Choroid plexus epithelial cell (primary cell): ENCODE measurements at places on chromosomes 1 and 21.

DNA sequence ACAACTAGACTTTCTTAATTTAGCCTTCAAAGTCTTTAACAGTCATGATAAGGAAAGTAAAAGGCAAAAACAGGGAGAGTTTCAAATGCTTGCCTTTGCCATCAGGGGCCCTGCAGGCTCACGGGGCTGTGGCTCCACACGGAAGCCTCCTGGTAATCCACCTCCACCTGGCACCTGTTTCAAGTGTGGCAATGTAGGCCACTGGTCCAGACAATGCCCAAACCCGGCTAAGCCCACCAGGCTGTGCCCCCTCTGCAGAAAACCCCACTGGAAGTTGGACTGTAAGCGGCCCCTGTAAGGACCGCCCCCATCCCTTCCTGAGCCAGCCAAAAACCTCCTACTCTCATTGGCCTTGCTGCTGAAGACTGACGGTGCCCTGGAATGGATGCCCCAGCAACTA lies 32.5 kb downstream of the VN1R5 start:
- no peak for DNase-seq

DNA sequence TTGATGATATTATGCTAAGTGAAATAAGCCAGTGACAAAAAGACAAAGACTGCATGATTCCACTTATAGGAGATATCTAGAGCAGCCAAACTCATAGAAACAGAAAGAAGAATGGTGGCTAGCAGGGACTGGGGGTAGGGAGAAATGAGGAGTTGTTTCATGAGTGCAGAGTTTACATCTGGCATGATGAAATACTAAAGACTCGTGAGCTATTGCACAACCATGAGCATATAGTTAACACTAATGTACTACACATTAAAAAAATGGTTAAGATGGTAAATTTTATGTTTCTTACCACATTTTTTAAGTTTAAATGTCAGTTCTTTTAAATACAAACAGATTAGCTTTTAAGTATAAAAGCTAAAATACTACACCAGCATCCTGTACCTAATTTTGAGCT lies 57.8 kb downstream of the ESRRG start:
- peak; percentile 52 for DNase-seq

- no peak for DNase-seq
Measured at GRCh38 chr21:24375201-24375600, 1232.1 kb downstream of the MRPL39 start.

GRCh38 chr1:15390667-15391066 lies 19.0 kb upstream of the EFHD2 start:
- no peak for DNase-seq

- DNase-seq, result no peak
Measured at GRCh38 chr1:23904748-23905357, 8.3 kb downstream of the CNR2 start.

GRCh38 chr1:151720974-151721787 lies at the start of gene RIIAD1:
Gene RIIAD1, plus strand, starts transcription at chr1:151721522. Its CDS starts 15 bp downstream, at chr1:151721537.
- DNase-seq, result peak; percentile 25

GRCh38 chr1:204652497-204652896 lies 33.0 kb downstream of the LRRN2 start:
- no peak for DNase-seq

DNA sequence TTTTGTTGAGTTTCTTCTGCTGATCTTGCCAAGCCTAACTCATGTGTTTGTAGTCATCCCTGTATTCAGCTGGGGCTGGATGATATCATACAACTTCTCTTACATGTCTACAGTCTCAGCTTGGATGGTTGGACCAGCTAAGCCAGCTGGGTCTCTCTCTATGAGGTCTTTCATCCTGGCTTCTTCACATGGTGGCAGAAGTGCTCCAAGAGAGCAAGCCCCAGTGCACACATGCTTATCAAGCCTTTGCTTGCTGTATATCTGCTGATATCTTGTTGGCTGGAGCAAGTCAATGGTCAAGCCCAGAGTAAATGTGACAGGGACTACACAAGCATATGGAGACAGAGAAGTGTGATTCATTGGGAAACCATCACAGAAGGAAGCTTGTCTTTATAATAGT lies 29.2 kb upstream of the SLC44A5 start:
- DNase-seq, result no peak

- no peak for DNase-seq
Measured at GRCh38 chr21:41029571-41029970, 138.4 kb upstream of the BACE2 start.

GRCh38 chr21:38136201-38136600 lies 120.6 kb upstream of the KCNJ15 start:
- DNase-seq, result peak; percentile 39

GRCh38 chr1:22969304-22969709 lies 3.4 kb downstream of the LACTBL1 start:
- peak; percentile 97 for DNase-seq

DNA sequence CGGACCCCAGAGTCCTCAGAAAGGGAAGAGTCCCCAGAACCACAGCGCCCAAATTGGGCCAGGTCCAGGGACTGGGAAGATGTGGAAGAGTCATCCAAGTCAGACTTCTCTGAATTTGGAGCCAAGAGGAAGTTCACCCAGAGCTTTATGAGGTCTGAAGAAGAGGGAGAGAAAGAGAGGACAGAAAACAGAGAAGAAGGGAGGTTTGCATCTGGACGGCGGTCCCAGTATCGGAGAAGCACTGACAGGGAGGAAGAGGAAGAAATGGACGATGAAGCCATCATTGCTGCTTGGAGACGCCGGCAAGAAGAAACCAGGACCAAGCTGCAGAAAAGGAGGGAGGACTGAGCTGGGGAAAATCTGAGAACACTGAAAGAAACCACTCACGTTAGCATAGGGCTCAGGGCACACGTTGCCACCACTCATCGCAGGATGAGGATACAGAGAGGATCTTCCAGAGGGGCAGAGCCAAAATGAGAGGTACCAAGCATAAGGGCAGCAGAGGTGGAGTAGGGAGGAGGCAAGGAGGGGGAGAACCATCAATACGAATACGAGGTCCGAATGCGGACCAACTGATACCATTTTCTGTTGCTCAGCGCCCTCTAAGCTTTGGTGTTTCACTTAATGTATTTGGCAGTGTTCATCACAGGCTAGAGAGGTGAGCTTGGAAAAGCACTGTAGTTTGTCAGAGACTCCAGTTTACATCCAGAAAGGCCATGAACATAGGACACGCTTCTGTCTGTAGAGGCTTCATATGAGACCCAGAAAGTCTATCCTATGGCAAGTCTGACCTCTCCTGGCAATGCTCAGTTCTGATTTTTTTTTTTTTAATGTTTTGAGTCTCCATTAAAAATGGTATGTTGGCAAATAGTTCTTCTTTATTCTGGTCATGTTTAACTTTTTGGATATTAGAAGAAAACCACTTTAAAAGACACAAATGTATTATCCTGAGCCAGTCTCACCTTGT lies 34.7 kb downstream of the STYXL2 start:
- DNase-seq, result peak; percentile 19

DNA sequence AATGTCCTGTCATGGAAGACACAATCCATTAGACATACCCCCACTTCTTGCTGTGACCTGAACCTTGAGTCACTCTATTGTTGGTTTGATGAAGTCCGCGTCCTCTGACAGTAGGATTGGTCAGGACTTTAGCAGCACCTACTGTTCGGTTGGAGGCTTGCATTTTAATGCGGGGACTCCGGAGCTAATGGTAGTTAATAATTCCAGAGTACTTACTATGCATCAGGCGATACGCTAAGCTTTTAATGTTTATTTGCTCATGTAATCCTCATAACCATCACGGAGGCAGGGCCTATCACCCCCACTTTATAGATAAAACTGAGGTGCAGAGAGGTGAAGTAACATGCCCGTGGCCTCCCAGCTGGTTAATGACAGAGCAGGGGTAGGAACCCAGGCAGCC lies 7.9 kb upstream of the ELF3 start:
- DNase-seq, result no peak

DNA sequence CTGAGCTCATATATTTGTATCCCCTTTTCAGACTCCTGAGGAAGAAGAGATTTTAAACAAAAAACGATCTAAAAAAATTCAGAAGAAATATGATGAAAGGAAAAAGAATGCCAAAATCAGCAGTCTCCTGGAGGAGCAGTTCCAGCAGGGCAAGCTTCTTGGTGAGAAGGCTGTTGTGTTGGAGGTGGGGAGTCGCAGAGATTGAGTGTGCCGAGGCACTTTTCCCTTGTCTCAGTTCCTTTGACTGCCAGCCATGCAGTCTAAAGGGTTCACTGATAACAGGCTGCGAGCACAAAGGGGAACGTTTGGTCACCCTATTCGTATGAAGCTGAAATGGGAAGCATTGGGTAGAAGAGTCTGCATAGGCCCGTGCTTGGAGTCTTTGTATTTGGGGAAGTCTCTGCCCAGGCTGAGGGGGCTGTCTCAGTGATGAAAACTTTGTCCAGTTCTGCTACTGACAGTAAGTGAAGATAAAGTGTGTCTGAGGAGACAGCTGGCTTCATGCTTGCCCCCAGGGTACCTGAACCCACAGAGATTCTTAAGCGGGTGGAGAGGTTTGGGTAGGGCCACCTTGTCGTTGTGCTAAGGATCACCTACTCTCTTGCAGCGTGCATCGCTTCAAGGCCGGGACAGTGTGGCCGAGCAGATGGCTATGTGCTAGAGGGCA lies 2.8 kb downstream of the RPS8 start:
- DNase-seq, result no peak

- DNase-seq, result no peak
Measured at GRCh38 chr1:202701200-202701599, 9.1 kb downstream of the SYT2 start.

- no peak for DNase-seq
Measured at GRCh38 chr1:232456714-232457113, 173.2 kb downstream of the SIPA1L2 start.

- DNase-seq, result no peak
Measured at GRCh38 chr1:67110352-67110751, 24.4 kb downstream of the C1orf141 start.

GRCh38 chr1:66917476-66917875 lies 7.2 kb downstream of the DNAI4 start:
- no peak for DNase-seq

DNA sequence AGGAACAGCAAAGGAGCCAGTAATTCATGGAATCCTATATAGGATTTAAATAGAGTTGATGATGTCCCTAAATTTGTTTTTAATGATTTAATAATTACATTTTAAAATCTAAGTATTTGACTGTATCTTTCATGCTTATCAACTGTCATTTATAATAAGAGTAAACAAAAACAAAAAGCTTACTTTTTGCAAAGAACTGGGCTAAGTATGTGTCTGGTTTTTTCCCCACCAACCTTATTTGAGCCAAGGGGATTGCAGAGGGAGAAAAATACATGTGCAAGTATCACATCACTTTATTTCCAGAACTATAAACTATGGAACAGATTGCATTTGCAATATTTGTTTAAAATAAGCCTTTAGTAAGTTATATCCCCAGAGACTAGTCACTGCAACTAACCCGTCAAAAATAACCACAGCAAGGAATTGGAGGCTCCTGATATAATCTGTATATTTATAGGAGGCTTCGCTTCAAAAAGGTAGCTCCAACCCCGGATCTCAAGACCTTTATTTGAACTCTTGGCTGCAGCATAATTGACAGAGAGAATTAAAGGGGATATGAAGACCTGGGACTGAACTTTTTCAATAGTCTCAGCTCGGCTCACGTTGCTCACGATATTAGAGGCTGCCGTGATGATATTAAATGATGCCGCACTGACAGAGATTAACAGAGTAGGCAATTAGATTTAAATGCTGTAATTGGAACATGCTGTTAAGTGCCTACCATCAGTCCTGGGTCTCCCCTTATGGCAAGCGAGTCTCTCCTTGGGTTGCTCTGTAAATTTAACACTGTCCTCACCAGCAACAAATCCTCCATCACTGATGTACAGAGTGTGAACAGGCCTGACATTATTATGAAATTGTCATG lies 329.1 kb upstream of the NFIA start:
- DNase-seq, result no peak

GRCh38 chr1:154181944-154182343 lies 10.0 kb downstream of the TPM3 start:
- peak; percentile 90 for DNase-seq

GRCh38 chr1:153470707-153471106 lies 10.3 kb upstream of the S100A7 start:
- DNase-seq, result no peak

DNA sequence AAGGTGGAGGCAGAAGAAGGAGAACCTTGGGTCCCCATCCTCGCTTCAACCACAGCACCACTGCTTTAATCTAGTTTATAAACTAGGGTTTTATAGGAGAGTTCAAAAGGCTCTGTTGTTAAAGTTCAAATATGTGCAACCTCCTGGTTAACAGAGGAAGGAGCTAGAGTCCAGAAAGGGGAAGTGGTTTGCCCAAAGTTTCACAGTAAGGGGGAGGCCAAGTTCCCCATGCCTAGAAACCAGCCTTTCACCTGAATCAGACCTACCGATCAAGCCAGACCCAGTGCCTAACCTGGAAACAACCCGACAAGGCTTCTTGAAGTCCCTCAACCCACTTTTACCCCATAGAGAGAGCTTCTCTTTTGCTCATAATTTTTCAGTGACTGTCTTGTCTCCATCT lies 106.5 kb downstream of the PLPP3 start:
- DNase-seq, result no peak

- DNase-seq, result no peak
Measured at GRCh38 chr21:44920694-44921604, at the start of gene ITGB2. Gene ITGB2, minus strand, starts transcription at chr21:44920899. Its CDS starts 10,117 bp downstream, at chr21:44910782.

DNA sequence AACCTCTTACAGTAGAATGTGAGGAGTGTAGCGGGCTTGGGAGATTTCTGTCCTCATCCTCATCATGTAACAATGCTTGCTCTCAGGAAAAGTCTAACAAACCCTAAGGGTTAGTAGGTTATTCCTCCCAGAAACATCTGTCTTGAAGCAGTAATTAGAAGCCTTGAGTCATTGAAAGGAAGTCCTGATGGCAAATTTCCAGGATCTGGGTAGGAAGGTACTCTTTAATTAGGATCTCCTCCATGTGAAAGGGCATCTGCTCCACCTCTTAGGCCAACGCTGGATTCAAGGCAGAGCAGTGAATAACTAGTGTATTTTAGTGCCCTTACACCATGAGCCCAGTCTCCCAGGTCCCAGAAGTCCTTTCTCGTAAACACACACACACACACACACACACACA lies 106.6 kb upstream of the BARHL2 start:
- no peak for DNase-seq

- peak; percentile 87 for DNase-seq
Measured at GRCh38 chr1:114009393-114009792, 30.1 kb downstream of the OLFML3 start.

- no peak for DNase-seq
Measured at GRCh38 chr1:230588323-230588746, 53.9 kb upstream of the COG2 start.

GRCh38 chr1:193919827-193920226 lies 733.4 kb upstream of the B3GALT2 start:
- DNase-seq, result peak; percentile 47

- peak; percentile 97 for DNase-seq
Measured at GRCh38 chr1:172917972-172918371, 132.8 kb downstream of the TNFSF18 start.

GRCh38 chr1:21626921-21627339 lies 42.2 kb downstream of the RAP1GAP start:
- no peak for DNase-seq

DNA sequence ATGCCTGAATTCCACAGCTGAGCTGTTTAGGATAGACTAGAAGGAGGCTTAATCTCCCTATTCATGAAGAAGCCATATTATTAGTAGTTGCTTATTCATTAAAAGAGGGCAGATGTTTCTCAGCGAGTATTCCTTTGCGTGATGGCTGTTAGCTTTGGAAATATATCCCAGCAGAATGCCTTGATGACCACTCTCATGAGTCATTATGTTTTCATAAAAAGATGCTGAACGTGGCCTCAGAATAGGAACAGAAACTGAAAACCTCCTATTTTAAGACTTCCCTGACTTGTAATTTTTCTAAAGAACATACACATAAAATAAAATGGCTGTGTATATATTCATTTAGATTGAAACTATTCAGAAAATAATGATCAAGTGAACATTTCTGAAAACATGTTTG lies 9.6 kb upstream of the PLA2G4A start:
- peak; percentile 88 for DNase-seq

GRCh38 chr1:24743404-24744211 lies 1.6 kb upstream of the CLIC4 start:
- DNase-seq, result peak; percentile 91
